ENCODE measurements at places on chromosomes 4 and X.

GRCh38 chr4:183356931-183357675 lies 34.9 kb upstream of the CLDN24 start:
- no peak for DNase-seq

GRCh38 chr4:109576462-109576861 lies 16.4 kb downstream of the MCUB start:
- DNase-seq: no peak

DNA sequence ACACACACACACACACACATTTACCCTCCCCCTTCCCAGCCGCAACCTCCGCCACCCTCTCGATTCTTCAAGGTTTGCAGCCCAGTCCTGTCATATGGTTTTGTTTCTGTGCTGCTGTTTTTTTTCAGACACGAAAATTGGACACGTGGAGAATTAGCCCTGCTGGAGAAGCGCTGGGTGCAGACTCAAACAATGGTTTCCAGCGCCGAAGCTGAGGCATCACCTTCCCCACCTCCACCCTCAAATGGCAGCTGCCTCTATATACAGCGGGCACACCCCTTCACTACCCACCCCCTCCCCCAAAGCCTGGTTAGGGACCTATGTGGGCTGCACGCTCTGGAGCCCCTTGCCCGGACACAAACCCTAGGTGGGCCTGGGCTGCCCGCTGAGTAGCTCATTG lies 87.9 kb downstream of the BCOR start:
- DNase-seq: no peak

- DNase-seq: no peak
Measured at GRCh38 chr4:18938343-18939099, 917.0 kb upstream of the LCORL start.

DNA sequence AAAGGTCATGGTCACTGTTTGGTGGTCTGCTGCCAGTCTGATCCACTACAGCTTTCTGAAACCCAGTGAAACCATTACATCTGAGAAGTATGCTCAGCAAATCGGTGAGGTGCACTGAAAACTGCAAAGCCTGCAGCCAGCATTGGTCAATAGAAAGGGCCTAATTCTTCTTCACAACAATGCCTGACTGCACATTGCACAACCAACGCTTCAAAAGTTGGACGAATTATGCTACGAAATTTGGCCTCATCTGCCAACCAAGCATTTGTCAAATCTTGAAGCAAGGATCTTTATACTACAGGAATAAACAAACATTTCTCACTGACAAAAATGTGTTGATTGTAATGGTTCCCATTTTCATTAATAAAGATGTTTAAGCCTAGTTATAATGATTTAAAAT lies 90.4 kb downstream of the EIF4E start:
- peak; percentile 5 for DNase-seq

- no peak for DNase-seq
Measured at GRCh38 chr4:142036795-142037583, 400.6 kb downstream of the IL15 start.

DNA sequence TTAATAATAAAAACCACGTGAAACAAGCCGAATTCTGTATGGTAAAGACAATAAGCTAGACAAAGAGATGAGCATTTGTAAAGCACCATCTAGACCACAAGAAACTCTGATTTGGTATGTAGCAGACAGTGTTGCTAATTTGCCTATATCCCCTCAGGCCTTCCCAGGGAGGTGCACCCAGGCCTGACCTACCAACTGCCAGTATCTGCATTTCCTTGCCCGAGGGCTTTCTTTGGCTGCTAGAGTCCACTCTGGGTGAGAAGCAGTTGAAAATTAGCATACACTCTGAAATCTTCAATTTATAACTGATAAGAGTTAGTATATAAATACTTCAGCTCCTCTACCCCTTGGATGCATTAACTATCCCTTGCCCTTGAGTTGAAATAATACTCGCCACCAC lies 37.4 kb upstream of the IL1RAPL1 start:
- DNase-seq: no peak

DNA sequence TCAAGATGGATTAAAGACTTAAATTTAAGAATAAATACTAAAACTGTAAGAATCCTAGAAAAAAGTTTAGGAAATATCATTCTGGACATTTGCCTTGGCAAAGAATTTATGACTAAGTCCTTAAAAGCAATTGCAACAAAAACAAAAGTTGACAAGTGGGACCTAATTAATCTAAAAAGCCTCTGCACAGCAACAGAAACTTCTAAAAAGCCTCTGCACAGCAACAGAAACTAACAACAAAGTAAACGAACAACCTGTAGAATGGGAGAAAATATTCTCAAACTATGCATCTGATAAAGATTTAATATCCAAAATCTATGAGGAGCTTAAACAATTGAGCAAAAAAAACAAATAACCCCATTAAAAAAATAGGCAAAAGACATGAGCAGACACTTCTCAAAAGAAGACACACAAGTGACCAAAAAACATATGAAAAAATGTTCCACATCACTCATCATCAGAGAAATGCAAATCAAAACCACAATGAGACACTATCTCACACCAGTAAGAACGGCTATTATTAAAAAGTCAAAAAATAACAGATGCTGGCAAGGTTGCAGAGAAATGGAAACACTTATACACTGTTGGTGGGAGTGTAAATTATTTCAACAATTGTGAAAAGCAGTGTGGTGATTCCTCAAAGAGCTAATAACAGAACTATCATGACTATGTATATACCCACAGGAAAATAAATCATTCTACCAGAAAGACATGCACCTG lies 5.5 kb upstream of the OPRPN start:
- no peak for DNase-seq

- no peak for DNase-seq
Measured at GRCh38 chr4:67480810-67481209, 64.5 kb downstream of the CENPC start.

- DNase-seq: no peak
Measured at GRCh38 chr4:51845711-51846110, 2.8 kb downstream of the DCUN1D4 start.

DNA sequence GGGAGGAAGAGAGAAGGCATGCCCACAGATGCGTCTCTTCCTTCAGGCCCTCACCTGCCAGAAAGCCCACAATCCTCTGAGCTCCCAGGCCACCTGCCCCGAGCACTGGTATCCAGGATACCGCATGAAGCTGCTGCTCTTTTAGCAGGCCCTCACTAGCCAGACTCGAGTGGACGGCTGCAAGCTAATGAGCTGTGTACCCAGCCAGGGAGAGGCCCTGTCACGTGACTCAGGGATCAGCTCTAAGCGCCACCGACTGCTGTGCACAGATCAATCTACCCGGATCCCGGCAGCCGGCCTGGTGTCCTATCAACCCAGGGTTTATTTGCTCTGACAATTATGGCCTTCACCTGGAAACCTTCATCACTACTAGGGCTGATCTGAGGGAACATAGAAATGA lies 39.0 kb downstream of the BCOR start:
- DNase-seq: peak; percentile 43

GRCh38 chr4:175770555-175770954 lies 41.5 kb downstream of the GPM6A start:
- no peak for DNase-seq

DNA sequence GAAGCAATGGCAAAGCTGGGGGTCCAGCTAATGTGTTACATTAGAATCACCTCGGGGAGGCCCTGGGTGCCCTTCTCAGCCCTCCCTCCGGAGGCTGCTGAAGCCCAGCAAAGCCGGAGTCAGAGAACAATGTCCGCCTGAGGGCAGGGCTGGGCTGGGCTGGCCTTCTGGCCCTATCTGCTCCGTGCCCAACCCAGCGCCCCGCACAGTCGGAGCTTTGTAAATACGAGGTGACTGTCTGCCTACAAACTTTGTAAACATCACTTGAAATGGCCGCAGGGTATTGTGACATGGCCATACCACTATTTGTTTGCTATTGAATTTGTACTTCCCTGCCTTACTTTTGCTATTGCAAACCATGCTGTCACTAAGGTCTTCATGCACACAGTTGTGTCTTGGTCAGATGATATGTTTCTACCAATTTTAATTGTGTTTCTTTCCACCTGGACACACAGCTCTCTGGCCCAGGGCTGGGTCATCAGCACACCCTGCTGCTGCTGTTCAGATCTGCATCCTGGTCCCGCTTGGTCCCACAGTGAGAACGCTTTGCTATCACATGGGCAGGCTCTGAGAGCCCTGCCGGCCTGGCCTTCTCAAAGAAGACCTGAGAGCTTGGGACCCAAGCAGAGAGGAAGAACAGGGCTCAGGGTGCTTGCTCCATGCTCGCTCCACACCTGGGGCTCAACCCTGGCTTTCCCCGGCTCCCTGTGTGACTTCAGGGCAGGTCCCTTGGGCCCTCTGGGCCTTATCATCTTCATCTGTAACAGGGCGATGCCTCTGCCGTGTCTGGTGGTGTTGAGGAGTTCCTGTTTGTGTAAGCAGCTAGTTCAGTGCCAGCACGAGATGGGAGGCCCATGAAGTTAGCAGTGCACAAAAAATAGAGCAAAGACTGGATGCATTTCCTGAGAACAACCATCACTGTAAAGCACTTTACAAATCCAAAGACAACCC lies 2.3 kb downstream of the S100P start:
- no peak for DNase-seq

DNA sequence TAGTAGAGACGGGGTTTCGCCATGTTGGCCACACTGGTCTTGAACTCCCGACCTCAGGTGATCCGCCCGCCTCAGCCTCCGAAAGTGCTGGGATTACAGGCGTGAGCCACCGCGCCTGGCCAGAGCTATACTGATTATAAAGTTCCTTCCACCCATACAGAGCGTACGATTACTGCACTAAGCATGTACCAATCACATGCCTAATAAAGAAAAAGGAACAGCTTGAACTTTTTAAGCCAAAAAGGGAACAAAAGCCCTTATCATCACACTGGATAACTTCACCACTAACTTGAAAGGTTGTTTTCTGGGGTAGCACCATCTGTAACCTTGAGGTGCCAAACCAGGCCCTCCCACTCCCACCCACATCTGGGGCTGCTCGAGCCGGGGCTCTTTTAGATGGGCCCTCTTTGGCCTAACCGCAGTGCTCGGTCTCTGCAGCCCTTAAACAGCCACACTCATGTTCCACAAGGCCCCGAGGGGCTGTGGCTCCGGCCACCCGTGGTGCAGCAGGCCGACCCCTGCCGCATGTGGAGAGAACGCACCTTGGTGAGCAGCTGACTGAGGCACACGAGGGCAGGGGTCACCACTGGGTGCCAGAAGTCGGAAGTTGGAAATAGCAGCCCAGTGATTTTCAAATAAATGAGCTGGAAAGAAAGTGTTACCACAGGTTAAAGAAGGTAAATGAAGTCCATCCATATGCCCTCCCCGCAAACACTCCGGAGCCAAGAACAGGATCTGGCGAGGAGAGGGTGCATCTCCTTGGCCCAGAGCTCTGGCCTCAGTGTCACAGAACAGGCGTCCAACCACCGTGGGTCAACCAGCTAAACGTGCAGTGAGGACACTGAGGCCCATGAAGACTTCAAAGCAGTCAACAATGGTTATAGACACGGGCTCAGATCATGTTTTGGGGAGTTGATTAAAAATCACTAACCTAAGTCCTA lies 18.4 kb downstream of the NOP14 start:
- DNase-seq: no peak

GRCh38 chr4:80171656-80172055 lies 25.6 kb upstream of the PRDM8 start:
- DNase-seq: no peak

- DNase-seq: no peak
Measured at GRCh38 chr4:8761167-8761823, 110.3 kb downstream of the HMX1 start.

- DNase-seq: no peak
Measured at GRCh38 chr4:164768516-164768915, 14.6 kb downstream of the SMIM31 start.

- no peak for DNase-seq
Measured at GRCh38 chr4:142265536-142265935, 580.6 kb downstream of the INPP4B start.

DNA sequence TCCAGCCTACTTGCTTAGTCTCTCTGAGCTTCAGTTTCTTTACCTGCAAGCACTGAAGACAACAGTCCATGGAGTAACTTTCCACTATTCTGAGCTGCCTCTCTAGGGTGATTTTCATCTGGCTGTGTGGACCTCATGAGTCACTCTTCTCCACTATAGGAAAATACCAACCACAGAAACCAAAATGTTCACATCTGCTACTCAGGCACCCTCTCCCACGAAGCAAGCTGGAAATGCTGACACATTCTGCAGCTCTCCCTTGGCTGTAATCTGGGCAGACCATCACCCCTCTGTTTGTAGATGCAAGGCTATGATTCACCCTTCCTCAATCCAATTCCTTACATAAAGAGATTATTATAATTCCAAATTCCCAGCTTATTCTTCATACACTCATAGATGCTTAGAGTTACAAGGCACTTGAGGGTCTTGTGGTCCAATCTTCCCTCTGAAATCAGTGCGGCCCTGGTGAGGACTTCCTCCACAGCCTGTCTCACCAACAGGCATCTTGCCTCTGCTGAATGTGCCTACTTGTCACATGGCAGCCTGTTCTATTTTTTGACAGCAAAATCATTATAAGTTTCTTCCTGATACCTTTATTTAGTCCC lies 97.0 kb upstream of the LNX1 start:
- DNase-seq: peak; percentile 62

GRCh38 chr4:188078116-188078515 lies 31.3 kb downstream of the TRIML2 start:
- DNase-seq: no peak

GRCh38 chrX:134604701-134605311 lies 53.5 kb downstream of the PLAC1 start:
- no peak for DNase-seq

GRCh38 chrX:110847334-110847733 lies 51.7 kb upstream of the CHRDL1 start:
- DNase-seq: peak; percentile 65

DNA sequence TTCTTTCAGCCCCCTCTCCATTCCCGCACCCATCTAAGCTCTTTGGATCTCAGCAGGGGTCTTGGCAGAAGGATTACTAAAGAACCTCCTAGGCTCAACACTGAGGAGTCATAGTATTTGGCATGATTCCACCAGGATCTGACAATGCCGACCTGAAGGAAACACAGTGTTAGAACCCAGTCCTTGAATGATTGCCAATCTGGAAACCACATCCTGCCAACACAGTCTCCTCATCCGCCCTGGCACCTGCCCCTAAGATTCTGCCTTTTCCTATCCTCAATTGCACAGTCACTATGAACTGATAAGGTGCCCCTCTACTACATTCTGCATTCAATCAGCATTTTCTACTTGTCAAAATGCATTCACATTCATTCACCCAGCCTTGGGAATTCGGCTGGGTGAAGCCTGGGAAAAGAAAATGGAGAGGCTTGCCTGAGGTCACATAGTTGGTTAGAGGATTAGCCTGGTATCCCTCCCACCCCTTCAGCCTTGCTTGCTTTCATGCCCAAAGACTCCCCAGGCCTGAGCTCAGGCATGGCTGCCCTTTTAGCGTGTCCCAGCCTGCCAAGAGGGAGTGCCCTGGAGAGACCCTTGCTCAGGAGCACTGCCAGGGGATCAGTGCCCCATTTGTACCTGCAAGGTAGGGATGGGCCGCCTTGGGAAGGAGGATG lies 2.2 kb upstream of the CLDN2 start:
- DNase-seq: no peak

- no peak for DNase-seq
Measured at GRCh38 chrX:25544641-25545040, 528.9 kb upstream of the ARX start.

Measured in Ammon's horn (tissue), 1 donor.